ENCODE measurements at places on chromosomes 1 and 21.

DNA sequence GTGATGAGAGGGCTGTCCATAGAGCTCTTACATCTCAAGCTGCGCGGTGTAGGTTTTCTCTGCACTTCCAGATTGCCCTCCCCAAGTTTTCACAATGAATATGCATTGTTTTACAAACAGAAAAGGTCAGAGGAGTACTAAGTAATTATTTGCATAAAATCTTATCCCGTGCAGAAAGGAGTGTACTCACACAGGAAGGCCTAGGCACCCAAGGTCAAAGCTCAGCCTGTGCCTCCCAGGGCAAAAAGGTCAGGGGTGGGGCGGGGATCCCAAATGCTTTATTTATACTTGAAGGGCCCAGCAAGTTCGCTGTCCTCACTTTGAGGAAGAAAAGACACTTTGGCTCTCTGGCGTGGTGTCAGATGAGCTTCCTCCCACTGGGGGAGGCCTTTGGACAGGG lies 10.3 kb upstream of the KCNE1 start:
- DNase-seq = no peak

DNA sequence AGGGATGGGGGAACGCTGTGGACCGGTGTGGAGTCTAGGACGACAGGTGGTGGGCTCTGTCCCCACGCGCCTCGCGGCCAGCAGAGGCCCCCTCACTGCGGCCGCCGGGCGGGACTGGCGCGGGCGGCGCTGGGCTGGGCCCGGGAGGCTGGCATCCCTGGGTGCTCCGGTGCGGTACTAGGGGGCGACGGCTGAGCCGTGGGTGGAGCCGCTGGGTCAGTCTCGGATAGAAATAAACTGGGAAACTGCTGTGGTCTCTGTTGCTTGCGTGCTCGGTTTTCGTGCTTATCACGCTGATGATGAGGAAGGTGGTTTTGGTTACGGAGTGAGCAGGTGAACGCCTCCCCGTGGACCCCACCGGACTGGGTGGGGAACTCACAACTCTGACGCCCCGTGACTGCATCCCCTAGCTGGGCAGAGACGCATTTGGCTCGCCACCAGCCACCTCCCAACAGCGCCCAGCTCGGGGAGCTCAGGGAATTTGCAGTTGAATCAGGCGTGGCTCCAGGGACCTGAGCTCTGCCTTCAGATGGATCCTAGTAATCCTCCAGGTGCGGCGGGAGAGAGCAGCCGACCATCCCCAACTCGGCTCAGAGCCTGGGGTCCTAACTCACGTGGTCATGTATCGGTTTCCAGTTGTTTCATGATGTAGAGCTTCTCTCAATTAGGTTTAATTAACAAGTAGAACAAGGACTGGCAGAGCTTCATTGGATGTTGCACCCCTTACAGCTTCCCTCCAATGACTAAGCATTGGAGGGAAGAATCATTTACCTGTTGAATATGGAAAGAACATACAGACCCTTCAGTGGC lies 32.1 kb downstream of the HSD17B7 start:
- DNase-seq = peak; percentile 22

GRCh38 chr1:99465176-99465900 lies 180.6 kb upstream of the PALMD start:
- no peak for DNase-seq

GRCh38 chr1:46081619-46082018 lies 50.8 kb downstream of the PIK3R3 start:
- no peak for DNase-seq

- no peak for DNase-seq
Observed at GRCh38 chr1:67821263-67821662, 12.0 kb downstream of the GNG12 start.

DNA sequence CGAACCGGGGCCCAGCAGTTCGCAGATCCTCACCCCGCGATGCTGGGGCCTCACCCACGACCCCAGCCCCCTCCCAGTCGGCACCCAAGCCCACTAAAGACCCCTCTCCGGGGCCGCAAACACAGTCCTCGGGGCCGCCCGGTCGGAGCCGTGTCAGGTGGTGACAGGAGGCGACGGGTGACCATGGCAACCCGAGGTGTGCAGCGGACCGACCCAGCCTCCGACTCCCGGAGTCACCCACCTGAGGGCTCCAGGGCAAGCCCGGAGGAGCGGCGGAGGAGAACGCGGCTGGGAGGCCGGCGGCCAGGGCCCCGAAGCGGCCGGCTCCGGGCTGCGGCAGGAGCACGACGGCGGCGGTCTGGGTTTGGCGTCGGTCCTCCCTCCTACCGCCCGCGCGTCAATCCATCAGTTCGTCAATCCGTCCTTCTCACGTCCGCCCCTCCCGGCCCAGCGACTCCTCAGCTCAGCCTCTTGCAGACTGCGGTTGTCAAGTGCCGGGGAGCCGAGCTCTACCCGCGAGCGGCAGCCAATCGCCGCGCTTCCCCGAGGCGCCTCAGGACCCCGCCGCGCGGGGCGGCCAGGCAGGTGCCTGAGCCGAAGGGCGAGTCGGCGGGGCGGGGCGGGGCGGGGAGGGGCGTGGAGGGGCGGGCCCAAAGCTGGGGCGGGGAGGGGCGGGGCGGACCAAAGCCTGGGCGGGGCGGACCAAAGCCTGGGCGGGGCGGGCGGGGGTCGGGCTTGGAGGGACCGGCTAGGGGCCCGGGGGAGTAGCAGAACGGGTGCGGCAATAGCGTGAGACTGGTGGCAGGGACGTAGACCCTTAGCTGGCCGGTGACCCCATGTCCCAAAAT lies at the start of gene WDR47:
WDR47 (minus strand) TSS at position 482 of the 848 bp plus-strand sequence. CDS start 18,590 bp downstream, outside the sequence.
- peak; percentile 97 for DNase-seq

- DNase-seq = no peak
Observed at GRCh38 chr1:167090314-167090942, at the start of gene GPA33. TSS of gene GPA33 (minus strand) at chr1:167090377. CDS start at chr1:167090287, 90 bp downstream.

GRCh38 chr1:59833991-59834390 lies 19.2 kb downstream of the HOOK1 start:
- DNase-seq = no peak

DNA sequence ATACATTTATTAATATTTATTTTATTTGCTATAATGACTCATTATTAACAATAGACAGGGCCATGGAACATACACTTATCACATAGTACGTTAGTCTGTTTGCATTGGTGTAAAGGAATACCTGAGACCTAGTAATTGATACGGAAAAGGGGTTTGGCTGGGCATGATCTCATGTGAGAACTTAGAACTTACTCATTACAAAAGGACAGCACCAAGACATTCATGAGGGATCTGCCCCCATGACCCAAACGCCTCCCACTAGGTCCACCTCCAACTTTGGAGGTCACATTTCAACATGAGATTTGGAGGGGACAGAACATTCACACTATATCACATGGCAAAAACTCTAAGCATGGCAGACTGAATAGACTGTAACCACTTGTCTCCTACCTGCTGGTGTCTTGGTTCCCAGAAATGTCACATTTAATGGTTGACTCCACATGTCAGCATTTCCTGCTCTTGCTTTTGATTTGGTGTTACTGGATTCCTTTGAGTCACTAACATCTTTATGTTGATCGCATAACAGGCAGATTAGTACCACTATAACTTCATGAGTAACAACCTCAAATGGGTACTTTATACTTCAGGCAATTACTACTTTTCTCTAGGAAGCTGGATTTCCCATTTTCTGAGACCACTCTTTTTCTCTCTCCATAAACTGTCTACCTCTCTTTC lies 3.5 kb upstream of the C1orf116 start:
- no peak for DNase-seq

DNA sequence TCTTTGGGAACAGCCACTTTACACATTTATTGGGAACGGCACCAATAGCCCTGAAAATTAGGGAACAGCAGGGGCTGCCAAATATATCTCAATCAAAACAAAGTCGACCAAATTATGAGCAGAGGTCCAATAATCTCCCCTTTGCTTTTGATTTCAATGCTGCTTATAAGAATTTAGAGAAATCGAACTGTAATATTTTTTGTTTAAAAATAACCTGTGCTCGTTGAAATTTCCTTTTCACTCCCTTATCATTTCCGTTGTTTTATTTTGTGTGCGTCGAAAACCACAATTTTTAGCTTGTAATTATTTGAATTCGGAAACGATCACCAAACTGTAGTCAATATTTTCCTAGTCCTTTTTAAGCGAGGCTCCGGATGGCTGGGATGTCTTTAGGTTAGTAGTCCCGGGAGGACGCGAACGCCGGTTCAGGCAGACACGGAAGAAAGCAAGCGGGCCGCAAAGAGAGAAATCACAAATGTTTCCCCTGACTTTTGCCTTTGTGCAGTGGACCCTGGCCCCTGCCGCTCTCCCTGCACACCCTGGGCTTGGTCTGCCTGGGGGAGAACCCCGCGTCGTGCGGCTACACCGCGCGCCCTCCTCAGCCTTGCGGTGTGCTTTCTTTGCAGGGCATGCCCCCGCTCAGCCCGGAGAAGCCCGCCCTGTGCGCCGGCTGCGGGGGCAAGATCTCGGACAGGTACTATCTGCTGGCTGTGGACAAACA lies 2.3 kb downstream of the LHX9 start:
- DNase-seq = no peak

GRCh38 chr1:224559981-224560728 lies 56.0 kb upstream of the CNIH3 start:
- DNase-seq = no peak

GRCh38 chr1:163796394-163796821 lies 474.7 kb downstream of the NUF2 start:
- no peak for DNase-seq

GRCh38 chr1:39047374-39048229 lies 21.5 kb downstream of the NDUFS5 start:
- DNase-seq = no peak

DNA sequence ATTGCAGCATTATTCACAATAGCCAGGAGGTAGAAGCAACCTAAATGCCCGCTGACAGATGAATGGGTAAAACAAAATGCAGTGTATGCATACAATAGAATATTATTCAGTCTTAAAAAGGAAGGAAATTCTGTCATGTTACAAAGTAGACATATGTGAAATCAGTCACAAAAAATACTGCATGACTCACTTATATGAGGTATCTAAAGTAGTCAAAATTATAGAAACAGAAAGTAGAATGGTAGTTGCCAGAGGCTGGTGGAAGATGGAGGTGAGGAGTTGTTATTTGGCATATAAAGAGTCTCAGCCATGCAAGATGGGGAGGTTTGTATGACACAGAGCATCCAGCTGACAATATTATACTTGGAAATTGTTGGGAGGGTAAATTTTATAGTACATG lies 43.0 kb upstream of the EGLN1 start:
- DNase-seq = no peak

DNA sequence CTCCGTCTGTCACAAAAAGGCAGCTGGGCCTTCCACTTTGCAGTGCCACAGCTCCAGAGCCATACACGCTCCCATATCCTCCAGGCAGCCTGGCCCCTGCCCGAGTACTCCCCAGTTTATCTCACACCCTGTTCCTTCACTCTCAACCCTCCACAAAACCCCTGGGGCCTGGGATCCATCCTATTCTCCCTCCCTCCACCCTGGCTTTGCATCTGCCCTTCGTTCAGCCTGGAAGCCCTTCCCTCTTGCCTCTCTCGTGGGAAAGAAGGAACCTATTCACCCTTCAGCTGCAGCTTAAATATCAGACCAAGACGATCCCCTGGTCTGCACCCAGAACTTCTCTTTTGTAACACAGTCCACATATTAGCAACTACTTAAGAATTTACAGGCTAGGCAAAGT lies 56.7 kb downstream of the CAMK2N1 start:
- no peak for DNase-seq

- DNase-seq = no peak
Observed at GRCh38 chr1:245154429-245155271, at the start of gene KIF26B. TSS of gene KIF26B (plus strand) at chr1:245154985. CDS start at chr1:245155425, 440 bp downstream.

DNA sequence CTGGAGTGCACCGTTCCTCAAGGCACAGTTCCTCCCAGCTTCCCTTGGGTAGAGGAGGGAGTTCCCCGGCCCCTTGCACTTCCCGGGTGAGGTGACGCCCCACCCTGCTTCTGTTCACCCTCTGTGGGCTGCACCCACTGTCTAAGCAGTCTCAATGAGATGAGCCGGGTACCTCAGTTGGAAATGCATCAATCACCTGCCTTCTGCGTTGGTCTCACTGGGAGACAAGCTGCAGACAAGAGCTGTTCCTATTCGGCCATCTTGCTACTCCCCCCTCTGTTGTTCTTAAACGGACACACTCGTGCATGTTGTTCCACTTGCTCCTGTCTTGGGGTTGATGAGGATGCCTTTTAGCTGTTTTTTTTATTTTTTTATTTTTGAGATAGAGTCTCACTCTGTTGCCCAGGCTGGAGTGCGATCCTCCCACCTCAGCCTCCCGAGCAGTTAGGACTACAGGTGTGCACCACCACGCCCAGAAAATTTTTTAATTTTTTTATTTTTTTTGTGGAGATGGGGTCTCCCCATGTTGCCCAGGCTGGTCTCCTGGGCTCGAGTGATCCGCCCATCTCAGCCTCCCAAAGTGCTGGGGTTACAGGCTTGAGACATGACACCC lies 3.0 kb upstream of the MORC3 start:
- no peak for DNase-seq

DNA sequence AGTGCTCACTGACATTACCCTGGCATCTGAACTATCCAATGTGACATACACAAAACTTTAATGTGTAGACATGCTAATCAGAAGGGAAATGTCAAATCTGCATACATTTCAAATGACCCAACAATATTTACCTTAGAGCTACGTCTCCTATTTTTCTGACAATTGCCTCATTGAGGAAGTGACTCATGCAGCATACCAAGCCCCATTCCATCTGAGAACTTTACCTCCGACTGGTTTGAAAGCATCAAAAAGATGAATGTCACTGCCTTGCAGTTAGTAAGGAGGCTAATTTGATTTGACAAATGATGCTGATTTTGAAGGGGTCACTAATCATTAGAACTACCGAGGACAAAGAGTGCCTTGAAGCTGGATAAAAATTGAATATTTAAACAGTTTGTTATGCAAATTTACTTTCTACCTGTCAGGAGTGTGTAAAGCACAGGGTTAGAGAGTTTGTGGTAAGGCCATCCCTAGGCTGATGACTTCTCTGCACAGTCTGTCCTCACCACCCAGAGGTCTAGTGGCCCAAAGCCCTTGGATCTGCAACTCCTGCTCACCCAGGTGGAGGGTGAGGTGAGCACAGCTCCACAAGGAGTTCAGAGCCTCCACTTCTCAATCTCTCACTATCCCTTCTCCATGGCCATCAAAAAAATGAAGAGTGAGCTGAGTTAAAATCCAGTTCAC lies 500.3 kb upstream of the C1orf87 start:
- no peak for DNase-seq

GRCh38 chr1:109932679-109933078 lies 22.0 kb downstream of the CSF1 start:
- DNase-seq = no peak

GRCh38 chr1:211833174-211833820 lies 2.7 kb upstream of the LPGAT1 start:
- peak; percentile 29 for DNase-seq

DNA sequence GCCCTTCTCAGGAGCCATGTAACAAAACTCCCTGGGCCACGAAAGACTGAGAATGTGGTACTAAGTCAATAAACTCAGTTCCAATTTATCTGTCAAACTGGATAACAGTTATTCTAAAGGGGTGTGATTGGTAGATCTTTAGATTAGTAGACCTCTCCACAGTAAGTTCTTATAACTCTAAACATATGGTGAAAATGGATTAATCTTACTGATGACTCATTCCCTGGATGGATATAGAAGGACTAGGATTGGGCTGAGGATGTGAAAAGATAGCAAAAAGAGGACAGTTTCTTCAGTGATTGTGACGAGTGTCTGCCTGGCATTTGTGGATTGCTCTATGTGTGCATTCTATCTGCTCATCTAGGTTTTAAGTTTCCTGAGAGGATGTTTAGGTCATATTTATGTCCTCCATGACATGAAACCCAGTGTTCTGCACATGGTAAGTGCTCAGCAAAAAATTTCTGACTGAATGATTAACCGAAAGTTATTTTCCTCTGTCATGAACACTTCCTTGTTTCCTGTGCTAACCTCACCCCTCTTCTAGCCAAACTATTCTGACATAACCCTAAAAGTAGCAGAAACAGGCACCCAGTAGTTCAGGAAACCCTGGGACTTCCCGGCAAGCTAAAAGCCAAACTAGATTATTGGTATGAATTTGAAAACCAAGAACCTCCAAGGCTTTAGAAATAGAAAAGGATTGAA lies 397.5 kb upstream of the PLXNA2 start:
- DNase-seq = no peak

Measured in CD4-positive, alpha-beta memory T cell (primary cell).